Stimulated activated CD4-positive, alpha-beta T cell treated with anti-CD3 and anti-CD28 coated beads, Interleukin-15, amount 100 ng/mL, for 48 hours (primary cell): ENCODE measurements at places on chromosomes 16 and 17.
A peak's percentile ranks its signal among the peaks of the same experiment; 100 is the strongest.

GRCh38 chr16:84774810-84775209 is 45.0 kb upstream of the CRISPLD2 start:
- DNase-seq, result no peak

- peak; percentile 65 for DNase-seq
These were observed 3.5 kb upstream of the NHERF1 start for GRCh38 chr17:74744714-74745547.

GRCh38 chr16:16175296-16175695 is 48.0 kb downstream of the ABCC6 start:
- DNase-seq, result no peak

DNA sequence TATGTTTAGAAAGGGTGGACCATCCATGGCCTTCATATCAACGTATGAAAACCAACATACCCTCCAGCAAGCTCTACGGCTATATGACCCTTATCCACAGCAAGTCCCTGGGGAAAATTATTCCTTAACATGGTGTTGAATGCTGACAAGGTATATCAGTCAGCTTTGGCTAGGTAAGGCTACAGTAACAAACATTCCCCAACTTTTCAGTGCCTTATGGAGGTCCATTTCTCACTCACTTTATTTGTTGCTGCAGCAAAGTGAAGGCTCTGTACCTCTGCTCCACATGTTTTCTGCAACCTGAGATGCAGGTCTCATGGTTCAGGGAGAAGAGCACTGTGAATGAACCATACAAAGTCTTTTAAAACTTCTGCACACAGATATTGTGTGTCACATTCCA is 83.8 kb upstream of the TOX3 start:
- DNase-seq, result no peak

DNA sequence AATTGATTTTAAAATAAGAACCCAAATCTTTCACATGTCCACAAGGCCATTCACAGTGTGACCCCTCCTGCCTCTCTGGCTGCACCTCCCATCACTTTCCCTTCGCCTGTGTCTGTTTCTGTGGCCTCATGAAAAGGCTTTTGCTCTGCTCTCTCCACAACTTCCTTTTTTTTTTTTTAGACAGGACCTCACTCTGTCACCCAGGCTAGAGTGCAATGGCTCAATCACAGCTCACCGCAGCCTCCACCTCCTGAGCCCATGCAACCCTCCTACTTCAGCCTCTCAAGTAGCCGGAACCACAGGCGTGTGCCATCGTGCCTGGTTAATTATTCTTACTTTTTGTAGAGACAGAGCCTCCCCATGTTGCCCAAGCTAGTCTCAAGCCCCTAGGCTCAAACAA is 197.1 kb downstream of the ABCC12 start:
- no peak for DNase-seq

DNA sequence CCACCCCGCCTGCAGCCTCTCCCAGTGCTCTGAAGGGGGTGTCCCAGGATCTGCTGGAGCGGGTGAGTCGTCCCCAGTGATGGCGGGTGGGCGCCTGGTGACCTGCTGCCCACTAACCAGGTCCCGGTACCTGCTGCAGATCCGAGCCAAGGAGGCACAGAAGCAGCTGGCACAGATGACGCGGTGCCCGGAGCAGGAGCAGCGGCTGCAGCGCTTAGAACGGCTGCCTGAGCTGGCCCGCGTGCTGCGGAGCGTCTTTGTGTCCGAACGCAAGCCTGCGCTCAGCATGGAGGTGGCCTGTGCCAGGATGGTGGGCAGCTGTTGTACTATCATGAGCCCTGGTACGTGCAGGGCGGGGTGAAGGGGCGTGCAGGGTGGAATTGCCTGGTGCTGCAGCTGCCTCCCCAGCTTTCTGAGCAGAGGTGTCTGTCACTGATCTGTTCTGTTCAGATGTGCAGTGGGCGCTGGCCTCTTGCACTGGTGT is 3.6 kb downstream of the CDT1 start:
- DNase-seq, result no peak

DNA sequence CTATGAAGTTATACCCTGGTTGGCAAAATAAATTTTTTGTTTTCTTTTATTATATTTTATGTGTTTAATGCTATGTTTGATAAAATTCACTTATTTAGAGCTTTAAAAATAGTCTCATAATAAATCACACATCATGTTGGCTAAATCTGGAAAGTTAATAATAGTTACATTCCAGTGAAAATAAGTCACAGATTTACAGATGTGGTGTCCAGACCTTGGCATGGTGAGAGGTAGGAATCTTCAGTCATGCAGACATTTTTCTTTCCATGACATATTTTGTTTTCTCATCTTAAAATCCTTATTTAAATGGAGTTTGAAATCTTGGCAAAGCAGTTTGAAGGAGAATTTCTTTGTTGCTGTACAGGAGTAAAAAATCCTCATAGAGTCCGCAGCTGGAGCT is 48.1 kb upstream of the GOSR1 start:
- DNase-seq, result no peak

GRCh38 chr17:43406676-43407645 is 8.2 kb downstream of the ARL4D start:
- no peak for DNase-seq

GRCh38 chr17:38751144-38751807 is 1.3 kb upstream of the PSMB3 start:
- DNase-seq, result no peak

DNA sequence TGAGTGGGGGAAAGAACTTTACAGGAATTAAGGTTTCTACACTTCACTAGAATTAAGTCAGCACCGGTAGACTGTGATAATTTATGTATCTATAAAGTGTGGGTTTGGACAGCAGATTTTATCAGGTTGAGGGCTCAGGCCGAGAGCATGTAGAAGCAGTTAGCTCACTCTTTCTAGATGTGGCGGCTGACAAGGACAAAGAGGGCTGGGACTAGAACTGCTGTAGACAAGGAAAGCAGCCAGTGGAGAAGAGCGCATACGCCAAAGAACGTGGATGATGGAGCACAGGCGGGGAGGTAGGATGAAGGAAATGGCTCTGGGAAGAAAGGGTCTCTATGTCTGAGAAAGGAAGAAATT is 504 bp upstream of the GOSR1 start:
- DNase-seq, result no peak

DNA sequence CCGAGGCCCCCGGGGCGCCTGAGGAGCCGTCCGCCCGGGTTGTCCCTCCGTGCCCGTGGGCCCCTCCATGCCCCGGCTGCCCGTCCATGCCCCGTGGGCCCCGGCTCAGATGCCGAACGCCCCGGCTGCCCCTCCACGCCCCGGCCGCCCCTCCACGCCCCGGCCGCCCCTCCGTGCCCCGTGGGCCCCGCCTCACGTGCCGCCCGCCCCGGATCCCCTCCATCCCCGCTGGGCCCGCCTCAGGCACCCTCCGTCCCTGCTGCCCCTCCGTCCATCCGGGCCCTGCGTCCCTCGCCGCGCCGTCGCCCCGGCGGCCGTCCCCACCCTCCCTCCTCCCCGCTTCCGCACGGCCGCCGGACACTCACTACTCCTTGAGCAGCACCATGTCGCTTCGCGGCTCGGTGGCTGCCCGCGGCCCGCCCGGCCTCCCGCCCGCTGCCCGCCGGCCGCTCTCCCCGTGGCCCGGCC is 382 bp downstream of the PITPNA start:
- DNase-seq, result peak; percentile 13

DNA sequence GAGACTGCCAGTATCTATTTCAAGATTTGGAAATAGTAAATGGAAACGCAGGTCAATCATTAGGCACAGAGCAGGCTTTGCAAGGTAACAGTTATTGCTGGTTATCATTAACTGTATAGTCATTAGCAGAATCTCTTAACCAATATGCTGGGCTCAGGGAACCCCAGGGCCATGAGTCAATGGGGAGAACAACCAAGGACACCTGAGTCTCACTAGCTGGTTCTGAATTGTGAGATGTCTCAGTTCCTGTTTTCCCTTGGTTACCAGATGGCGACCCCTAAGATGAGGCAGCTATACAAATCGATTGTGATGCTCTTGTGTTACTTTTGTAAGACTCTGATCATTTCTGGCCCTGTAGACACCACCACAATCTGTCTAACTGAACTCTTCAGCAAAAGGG is 385.3 kb downstream of the HAPSTR1 start:
- no peak for DNase-seq

DNA sequence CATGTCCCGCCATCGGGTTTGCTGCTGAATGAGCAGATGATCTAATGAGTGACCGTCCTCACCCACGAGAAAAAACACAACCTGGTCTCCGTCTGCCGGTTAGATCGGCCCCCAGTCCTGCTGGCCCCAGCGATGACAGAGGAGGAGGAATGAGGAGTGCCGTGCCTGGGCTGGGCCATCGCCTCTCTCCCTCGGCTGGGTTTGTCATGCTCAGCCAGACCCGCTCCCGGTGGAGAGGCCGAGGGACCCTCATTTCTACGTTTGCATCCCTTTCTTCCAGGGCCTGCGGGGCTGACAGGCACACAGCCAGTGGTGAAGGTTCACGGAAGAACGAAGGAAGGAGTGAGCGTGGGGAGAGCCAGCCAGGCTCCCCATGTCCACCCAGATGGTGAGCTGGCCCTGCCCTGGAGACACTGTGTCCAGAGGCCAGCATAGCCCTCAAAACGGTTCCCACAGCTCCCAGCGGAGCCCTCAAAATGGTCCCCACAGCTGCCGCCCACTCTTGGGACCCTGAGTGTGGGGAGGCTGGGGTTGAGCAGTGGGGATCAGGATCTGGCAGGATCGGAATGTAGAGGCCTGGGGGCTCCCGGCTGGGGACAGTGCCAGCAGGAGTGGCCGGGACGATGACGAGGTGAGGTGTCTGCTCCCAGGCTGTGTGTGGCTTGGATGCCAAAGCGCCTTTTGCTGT is 23.9 kb downstream of the CBFA2T3 start:
- no peak for DNase-seq

GRCh38 chr16:81780350-81780749 is 1.3 kb downstream of the PLCG2 start:
- DNase-seq, result no peak

DNA sequence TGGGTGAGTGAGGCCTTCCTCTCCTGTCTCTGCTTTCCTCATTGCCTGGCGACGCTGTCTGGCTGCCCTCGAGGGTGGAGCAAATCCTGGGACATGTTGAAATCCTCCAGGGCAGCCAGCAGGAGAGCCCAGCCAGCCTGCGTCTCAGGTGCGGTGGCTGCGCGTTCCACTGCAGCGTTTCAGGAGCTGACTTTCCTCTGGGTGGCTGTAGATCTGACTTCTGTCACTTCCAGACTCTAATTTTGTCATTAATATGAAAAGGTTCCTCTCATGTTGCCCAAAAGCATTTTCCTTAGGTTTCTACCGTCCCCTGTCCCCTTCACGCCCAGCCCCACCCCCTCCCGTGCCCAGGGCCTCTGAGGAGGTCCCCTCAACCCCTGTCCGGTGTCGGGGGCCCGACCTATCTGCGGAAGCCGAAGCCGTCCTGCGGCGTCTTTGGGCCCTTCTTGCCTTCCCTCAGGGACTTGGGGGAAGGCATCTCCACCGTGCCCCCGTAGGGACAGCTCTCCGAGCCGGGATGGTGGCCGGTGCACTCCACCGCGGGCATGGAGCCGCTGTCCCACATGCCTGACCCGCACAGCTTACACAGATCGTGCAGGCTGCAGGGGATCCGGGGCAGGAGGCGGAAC is 95.1 kb downstream of the TBC1D16 start:
- DNase-seq, result no peak

DNA sequence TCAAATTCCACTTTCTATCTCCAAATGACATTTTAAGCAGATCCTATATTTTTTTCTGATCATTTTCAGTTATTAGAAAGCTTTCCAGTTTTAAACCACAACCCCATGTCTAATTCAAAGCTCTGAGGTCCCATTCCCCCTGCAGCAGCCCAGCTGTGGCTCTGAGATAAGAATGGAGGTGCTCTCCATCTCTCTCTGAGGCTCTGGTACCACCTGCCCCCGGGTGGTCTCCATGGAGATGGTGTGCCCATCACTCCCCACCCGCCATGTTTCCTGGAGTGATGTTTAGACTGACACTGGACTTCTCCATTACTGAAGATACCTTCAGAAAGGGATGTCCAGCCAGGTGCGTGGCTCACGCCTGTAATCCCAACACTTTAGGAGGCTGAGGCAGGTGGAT is 68.1 kb upstream of the SEC14L1 start:
- no peak for DNase-seq

- no peak for DNase-seq
These were observed 2.7 kb downstream of the TBX6 start for GRCh38 chr16:30088832-30089624.

DNA sequence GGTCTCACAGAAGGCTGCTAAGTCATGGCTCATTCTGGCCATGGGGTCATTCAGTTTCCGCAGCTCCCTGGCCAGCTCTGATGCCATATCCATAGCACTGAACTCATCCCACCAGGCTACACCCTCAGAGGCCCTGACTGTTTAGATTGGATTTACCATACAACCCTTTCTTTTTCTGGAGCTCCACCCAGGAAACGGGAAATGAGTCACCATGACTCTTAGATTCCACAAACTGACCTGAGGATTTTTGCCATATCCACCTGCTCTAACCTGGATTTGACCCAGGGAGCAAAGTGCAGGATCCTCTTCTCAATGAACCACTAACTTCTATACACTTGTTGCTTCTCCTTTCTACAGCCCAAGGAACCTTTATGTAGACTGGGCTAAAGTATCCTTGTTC is 20.3 kb upstream of the CALB2 start:
- no peak for DNase-seq

DNA sequence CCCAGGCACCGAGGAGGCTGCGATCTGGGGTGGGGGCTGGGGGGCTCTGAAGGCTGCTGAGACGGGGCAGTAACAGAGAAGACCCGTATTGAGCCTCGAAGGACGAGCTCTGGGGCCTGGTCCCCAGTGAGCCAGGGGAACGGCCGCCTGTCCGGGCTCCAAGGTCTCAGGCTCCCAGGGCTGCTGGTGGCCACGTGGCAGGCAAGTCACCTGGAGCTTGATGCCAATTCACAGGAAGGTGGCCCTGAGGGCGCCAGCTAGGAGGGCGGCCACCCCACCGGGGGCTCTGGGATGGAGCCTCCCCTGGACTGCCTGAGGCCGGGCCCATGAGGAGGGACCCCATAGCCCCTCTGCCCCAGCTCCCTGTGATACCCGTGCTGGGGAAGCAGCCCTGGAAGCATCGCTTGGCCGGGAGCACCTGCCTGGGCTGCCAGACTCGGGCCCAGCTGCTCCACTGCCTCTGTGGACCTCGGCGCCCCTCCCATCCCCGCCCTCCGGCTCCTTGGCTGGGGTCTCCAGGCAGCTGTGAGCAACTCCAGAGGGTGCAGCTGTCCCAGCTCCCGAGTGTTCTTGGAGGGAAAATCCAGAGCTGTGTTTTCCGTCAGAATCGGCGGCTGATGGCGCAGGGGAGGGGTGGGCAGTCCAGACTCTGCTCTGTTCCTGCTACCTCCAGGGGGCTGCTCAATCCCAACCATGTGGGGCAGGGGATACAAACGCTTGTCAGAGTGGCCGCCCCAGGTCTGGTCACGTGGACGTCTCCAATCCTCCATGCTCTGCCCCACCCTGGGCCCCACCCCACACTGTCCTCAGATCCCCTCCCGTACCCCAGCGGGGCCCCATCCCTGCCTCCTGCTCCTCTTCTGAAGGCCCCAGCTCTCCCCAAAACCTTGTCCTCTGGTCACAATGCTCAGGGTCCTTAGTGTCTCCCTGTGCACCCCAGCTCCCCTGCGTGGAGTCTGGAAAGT is 67.2 kb upstream of the GNG13 start:
- no peak for DNase-seq

GRCh38 chr16:28091656-28092055 is 28.1 kb upstream of the GSG1L start:
- no peak for DNase-seq

- DNase-seq, result no peak
These were observed 7.1 kb upstream of the PSMD3 start for GRCh38 chr17:39973496-39973895.
